ENCODE measurements at places on chromosomes 1 and 21. TPM values are rescaled to one million over a fixed set of nuclear protein-coding genes. Genes with fewer than 3 reads are reported as not detected.

Gene GBP7
- not detected for total RNA-seq

Gene HTR6
- not detected for total RNA-seq

Gene IGFN1
- not detected for total RNA-seq

Gene KRTAP13-2
- not detected for total RNA-seq

Gene RGS18
- 2.1 TPM for total RNA-seq

Gene NTNG1
- 1.2 TPM for total RNA-seq

Gene PPIAL4G
- not detected for total RNA-seq

Gene TRIM17
- total RNA-seq, result 5.9 TPM

Gene AMY1B
- not detected for total RNA-seq

Gene TNFRSF18
- total RNA-seq, result 2.6 TPM

Gene CFAP74
- total RNA-seq, result 0.64 TPM

Gene SLAMF8
- total RNA-seq, result not detected

Measured in uterus (tissue), 4 donors.